Hematopoietic multipotent progenitor cell treated with erythropoietin and hydrocortisone succinate and interleukin-3 and kit ligand, for 6 days (in vitro differentiated cells): ENCODE measurements at places on chromosomes 2 and 18.

DNA sequence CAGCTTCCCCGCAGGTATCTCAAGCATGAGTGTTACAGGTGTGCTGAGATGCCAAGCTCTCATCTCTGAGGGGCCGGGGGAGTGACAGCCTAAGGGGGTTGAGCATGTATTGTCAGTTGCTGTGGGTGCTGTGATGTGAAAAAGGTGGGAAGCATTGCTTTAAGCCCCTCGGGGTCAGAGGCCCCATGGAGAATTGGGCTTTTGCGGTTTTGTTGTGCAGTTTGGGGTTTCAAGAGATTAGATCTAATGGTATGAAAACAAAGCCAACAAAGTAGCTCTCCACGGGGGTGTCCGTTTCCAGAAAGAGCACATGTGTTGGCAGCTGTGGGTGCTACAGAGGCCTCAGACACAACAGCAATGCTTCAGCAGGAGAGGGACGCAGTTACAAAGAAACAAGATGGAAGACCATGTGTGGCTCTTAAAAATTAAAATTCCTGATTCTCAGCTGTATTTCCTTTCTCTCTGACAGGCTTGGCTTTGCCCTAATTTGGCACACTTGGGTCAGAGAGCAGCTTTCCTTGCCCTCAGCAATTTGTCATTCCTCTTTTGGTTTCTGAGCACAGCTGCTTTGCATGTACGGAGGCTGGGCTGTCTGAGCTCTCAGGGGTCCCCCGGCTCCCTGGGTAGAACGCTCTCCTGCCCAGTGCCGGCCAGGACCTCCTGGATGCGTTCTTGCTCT, 69.9 kb downstream of the TMEM247 start:
- DNase-seq, result no peak

DNA sequence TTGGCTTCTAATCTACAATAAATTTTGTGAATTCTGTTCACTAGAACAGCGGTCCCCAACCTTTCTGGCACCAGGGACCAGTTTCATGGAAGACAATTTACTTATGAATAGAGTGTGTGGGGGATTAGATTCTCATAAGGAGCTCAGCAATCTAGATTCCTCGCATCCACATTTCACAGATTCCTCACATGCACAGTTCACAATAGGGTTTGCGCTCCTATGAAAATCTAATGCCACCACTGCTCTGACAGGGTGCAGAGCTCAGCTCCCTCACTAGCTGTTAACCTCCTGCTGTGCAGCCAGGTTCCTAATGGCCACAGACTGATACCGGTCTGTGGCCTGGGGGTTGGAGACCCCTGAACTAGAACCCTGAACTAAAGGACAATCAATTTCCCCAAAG, 1568.6 kb upstream of the NXPH2 start:
- DNase-seq, result no peak

GRCh38 chr2:158172719-158173118, 71.0 kb downstream of the UPP2 start:
- no peak for DNase-seq

DNA sequence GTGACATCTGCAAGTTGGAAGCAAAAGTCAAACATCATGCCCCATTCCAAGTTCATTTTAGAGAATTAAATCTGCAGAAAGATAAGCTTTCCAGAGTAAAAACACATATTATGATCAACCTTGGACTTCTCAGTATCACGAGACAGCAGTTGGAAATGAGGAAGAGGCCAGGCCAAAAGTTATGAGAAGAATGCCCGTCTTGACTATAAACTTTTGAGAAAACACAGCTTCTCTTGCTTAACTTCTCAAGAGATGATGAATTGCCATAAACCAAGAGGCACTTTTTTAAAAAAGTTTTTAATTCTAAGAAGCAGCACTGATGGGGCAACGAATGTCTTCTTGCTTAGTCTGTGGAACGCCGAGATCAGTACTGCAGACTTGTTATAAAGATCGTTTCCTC, 52.6 kb upstream of the NFU1 start:
- no peak for DNase-seq

DNA sequence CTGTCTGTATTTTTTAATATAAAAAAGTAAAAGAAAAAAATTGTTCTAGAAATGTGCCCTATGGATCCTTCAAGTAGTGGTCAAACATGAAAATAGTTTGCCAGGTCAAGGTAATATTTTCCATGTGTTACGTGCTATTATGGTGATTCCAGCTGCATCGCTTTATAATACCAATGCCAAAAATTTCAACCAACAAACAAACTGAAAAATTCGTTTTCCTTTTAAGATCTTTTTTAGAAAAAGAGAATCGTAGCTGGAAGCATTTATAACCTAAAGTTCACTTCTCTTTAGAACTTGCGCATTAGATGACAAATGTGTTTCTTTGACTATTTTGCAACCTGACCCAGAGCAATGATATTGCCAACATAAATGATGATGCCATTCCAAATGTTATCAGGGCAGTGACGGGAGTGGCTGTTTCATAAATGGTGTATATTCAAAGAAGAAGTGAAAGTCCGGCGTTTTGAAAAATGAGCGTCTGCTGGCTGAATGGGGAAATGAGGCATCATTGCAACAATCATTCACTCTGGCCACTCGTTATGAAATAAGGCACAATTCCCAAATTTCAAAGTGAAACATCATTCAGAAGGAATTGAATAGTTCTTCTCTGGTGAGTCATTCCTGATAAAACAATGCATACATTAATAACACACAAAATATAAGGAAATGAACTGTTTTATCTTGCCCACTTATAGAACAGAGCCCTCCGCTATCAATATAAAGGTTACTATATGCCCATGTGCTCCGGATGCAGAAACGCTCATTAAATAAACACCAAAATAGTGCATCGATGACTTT, 297.4 kb downstream of the TGIF1 start:
- peak; percentile 21 for DNase-seq

GRCh38 chr2:220966636-220967035, 605.5 kb downstream of the EPHA4 start:
- no peak for DNase-seq

DNA sequence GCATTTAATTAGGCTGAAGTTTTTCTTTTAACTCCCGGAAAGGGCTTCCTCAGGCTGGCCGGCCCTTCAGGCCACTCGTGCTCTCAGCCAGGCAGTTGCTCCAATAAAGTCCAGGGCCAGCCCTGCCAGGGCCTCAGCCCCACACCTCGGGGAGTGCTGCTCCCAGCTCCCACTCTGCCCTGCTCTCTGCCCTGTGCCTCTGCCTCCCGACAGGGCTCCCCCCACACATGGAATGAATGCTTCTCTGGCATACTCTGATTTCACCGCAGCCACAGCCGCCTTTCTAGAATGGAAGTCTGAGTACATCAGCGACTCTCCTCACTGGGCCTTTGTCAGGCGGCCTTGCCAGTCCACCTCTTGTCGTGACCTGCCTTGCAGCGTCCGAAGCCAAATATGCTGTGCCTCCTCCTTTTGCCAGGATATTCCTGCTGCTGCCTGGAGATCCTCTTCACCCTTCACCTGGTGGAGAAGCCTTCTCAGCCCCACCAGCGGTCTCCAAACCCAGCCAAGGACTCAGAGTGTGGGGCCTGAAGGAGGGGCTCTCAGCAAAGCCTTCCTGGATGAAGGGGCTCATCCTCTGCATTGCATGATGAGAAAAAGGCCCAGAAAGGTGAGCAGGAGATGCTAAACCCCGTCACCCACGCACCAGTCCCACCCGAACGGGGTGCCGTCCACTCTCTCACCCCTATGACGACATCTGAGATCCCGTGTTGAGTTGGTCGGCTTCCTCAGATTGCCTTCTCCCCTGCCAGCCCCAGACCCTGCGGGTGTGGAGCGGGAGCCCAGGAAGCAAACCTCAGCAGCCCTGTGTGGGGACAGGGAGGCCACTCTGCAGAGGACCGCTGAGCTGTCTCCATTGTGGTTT, 472.7 kb upstream of the HS6ST1 start:
- DNase-seq, result no peak
